WTC11 (cell line): ENCODE measurements at places on chromosomes 3 and 15. TPM values are rescaled to one million over a fixed set of nuclear protein-coding genes. Genes with fewer than 3 reads are reported as not detected.

Gene TRH
- total RNA-seq, result 0.16 to 0.27 TPM (median 0.22 TPM) in 3 replicates

Gene CELSR3
- 27.9 to 35.7 TPM (median 32.7 TPM) in 3 replicates for total RNA-seq

Gene PLSCR2
- 0.18 to 0.39 TPM (median 0.23 TPM) in 3 replicates for total RNA-seq

Gene ACTC1
- total RNA-seq, result 11.4 to 12.6 TPM (median 12.5 TPM) in 3 replicates

Gene CYP1A1
- total RNA-seq, result 0.21 to 0.26 TPM (median 0.23 TPM) in 3 replicates

Gene RETNLB
- total RNA-seq, result not detected in 3 replicates

Gene SNRPA1
- 144 to 170 TPM (median 151 TPM) in 3 replicates for total RNA-seq

Gene PRR20G
- 0.18 TPM in 1 of 3 replicates, not detected in the others for total RNA-seq

Gene MKRN3
- total RNA-seq, result not detected in 3 replicates

Gene RAD51
- 29.7 to 36.4 TPM (median 31.0 TPM) in 3 replicates for total RNA-seq

DNA sequence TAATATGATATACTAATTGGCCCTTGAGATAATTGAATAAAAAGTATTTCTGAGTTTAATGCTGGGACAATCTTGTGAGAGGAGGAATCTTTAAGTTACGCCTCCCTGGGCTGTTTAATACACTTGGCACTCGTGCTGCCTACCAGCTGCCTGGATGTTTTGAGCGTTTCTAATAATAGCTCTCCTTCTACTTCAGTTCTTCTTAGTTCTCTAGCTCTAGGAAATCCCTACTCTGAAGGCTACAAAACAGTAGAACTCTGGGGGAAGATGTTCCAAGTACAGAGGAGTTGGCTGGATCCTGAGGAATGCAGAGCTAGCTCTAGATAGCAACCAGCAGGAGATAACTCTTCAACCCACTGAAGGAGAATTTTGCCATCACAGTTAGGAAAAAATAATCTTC, 3.5 kb downstream of the NAALADL2 start:
- no peak for DNase-seq

- DNase-seq, result no peak
Measured at GRCh38 chr3:184737641-184738505, 26.0 kb upstream of the MAGEF1 start.

DNA sequence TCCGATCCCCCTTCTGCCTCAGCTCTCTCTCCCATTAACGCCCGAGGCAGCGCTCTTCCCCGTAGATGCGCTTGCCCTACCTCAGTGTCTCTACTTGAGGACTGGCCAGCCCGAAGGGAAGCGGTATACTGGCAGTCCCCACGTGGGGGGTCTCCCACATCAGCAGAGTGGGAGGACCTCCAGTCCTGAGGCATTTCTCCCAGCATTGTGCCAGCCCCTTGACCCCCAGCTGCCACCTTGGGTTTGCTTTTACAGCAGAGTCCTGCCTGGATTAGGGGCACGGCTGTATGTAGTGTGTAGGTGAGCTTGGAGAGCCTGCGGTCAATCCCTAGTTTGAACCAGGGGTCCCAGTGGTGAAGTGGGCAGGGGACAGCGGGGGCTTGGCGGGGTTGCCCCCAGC, 767 bp downstream of the SEMA3F start:
- no peak for DNase-seq

GRCh38 chr3:42256135-42256819, 9.7 kb downstream of the CCK start:
- DNase-seq, result no peak

DNA sequence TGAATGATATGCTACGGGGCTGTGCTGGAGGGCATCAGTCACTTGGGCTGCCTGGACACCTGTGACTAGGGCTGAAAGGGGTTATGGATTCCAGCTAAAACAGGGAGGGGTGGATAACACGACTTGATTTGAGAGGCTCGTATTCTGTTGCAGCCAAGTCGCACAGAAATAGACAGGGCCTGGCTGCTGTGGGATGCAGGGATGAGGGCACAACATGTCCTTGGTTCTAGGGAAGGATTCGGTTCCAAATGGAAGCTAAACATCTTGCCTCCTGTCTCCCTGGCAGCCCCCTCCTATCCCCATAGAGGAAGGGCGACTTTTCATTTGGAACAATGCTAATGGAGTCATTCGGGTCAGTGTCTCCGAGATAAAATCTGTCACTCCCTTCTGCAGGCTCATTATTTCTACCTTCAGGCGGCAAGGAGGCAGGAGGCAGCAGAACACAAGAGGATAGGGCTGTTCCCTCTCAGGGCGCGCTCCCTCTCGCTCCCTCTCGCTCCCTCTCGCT, 433.8 kb upstream of the RBMS3 start:
- no peak for DNase-seq

DNA sequence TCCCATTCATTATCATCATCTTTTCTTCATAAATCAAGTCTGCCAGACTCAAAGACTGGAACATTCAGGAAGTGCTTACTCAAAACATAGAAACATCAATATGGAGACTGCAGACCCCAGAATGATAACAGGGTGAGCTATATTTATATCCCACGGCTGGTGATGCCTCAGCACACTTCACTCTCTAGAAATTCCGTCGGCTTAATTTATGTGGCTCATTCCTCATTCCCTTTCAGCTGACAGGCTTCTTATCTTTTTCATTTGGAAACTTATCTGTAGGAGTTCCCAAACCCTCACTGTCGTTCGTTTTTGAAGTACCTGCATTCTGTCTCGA, 45.5 kb downstream of the RFTN1 start:
- no peak for DNase-seq

DNA sequence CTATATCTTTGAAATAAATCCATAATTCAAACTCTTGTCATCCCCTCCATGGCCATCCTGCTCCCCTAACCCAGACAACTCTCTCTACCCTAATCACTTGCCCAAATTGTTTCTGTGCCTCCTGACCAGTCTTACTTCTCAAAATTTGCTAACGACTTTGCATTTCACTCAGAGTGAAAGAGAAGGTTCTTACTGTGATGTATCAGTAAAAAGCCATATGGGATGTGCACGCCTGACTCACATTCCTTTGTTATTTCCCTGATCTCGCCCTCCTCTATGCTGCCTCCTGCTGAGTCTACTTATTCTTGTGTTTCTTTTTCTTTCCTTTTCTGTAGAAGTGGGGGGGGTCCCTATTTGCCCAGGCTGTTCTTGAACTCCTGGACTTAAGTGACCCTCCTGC, 487.2 kb upstream of the FRG2C start:
- no peak for DNase-seq

DNA sequence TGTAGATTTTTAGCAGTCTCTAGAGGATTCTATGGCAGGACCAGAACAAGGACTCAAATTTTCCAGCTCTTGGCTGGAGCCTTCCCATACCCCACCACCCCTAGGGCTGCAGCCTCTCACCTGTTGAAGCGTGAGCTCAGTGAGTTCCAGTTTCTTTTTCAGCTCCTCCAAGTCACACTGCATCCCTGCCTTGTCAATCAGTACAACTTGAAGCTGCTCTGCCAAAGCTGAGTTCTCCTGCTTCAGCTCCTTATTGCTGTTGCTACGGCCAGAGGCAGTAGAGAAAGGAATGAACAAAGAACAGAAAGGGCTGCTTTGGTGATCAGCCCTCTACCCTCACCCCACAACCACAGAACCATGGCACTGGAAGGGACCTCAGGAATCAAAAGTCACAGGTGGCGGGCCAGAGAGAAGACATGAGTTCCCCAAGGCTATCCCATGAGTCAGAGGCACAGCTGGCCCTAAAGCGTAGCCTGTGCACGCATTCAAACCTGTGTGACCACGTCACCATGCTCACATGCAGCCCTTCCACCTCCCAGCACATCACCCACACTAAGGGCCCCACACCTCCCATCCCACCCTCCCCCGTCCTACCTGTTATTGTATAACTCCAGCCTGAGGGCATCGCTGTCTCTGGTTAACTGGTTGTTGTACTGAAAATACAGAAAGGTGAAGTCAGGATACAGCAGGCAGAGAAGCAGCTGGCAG, 83.3 kb upstream of the C2CD4B start:
- no peak for DNase-seq

DNA sequence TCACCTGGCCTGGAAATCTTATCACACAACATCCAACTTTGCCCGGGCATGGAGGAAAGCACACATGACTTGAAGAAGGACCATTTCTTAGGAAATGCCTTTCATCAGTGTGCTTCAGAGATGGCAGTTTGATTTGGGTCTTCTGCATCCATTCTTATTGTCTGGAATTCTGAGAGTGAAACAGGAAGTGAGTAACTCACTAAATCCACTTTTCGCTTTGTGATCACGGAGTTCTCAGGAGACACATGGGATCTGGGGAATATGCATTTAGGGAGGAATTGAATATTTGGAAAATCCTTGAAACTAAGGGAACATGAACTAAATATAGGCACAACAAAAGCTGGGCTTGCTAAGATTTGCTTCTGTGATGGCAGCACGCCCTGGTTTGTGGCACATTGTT, 212.5 kb upstream of the FEZF2 start:
- DNase-seq, result no peak

- peak; percentile 75 for DNase-seq
Measured at GRCh38 chr3:190862209-190863118, at the start of gene GMNC. TSS of gene GMNC (minus strand) at chr3:190862694. CDS start at chr3:190862615, 79 bp downstream.

GRCh38 chr3:124714223-124714853, 15.9 kb upstream of the UMPS start:
- DNase-seq, result no peak

DNA sequence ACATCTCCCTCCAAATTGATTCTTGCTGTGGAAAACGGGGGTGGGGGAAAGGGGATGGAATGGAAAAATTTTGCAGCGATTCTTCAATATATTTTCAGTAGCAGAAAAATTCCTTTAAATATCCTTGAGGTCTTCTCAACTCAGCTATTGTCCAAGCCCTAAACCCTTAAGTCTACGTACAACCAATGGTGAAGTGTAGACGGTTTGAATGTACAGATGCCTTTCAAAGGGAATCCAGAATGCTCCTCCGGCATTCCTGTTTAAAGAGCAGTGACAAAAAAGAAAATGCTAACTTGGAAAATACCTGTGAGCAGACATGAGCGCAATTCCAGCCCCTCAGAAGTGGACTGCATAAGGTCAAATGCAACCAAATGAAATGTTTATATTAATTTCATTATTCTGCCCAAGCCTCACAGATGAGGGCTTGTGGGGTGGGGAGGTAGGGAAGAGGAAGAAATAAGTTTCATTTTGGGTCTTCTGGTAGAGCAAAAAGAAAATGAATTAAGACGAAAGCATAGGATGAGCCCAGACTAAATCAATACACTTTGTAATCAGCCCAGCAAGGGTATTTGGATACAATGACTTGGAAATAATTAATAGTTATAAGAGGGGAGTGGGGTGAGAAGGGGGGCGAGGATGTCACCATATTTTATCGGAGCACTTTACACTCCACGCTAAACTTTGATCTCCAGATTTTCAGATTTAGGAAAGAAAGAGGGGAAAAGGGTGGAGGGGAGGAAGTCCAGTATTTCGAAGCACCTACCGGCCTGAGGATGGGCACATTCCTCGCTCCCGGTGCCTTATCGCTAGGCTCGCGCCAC, 2.7 kb downstream of the FOXP1 start:
- DNase-seq, result no peak

DNA sequence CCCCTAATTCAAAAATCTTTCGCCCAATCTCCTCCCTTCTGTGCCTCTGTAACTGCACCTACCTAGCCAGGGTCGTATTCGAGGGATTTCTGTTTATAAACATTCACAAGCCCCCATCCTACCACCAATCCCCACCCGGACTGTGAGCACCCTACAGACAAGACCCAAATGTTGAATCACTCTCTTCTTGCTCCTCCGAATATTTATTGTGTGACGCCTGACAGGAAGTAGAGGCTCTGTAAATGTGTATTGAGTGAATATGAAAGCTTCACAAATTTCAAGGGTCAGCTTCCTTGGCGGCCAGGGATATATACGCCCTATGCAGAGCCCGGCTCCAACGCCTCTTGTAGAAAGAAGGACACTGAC, 1.6 kb downstream of the BDH1 start:
- no peak for DNase-seq
